CD4-positive, alpha-beta T cell treated with Interleukin-6 for 4 hours (primary cell): ENCODE measurements at places on chromosomes 13 and 19.
A peak's percentile ranks its signal among the peaks of the same experiment; 100 is the strongest.

- DNase-seq, result no peak
Measured at GRCh38 chr19:32543115-32543900, 37.7 kb upstream of the PDCD5 start.

- DNase-seq, result no peak
Measured at GRCh38 chr19:18768997-18769891, 21.9 kb downstream of the COMP start.

GRCh38 chr13:79457948-79458347, 23.0 kb upstream of the NDFIP2 start:
- DNase-seq, result peak; percentile 8

GRCh38 chr13:114310956-114311355, 3.3 kb upstream of the CHAMP1 start:
- no peak for DNase-seq

DNA sequence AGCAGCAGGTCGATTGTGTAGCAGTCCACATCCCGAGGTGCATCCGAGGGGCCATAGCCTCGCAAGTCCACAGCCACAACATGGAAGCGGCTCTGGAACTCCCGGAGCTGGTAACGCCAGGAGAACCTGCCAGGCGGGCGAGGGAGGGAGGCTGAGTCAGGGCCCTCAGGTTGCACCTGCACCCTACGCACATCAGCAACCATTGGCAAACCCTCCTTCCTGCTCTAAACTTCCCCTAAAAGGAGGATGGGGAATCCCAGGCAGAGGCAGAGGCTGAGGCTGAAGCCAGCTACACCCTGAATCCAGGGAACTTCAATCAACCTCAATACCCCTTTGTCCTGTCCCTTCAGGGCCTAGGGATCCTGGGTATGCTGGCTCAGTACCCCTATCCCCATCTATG, 977 bp downstream of the EPHX3 start:
- no peak for DNase-seq
